Stimulated activated naive CD8-positive, alpha-beta T cell treated with anti-CD3 and anti-CD28 coated beads, Interleukin-15, amount 100 ng/mL, for 72 hours (primary cell): ENCODE measurements at places on chromosomes 4 and X.

GRCh38 chr4:79227860-79228259, 98.0 kb downstream of the NAA11 start:
- DNase-seq: no peak

DNA sequence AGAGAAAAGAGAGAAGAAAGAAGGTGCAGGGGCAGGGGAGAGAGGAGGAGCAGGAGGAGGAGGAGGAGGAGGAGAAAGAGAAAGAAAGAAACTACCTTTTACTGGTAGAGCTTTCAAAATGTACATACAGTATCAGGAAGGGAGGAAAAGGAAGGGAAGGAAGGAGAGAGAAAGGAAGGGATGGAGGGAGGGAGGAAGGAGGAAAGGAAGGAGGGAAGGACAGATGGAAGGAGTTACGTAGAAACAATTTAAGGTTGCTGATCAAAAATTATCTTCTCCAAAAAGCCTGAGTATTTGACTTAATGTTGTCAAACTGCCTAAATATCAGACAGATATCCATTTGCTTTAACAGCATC, 13.4 kb downstream of the TBC1D9 start:
- no peak for DNase-seq

- DNase-seq: no peak
Measured at GRCh38 chr4:139576219-139576618, 20.2 kb upstream of the SETD7 start.

- no peak for DNase-seq
Measured at GRCh38 chr4:112853662-112854256, 195.7 kb upstream of the ANK2 start.

DNA sequence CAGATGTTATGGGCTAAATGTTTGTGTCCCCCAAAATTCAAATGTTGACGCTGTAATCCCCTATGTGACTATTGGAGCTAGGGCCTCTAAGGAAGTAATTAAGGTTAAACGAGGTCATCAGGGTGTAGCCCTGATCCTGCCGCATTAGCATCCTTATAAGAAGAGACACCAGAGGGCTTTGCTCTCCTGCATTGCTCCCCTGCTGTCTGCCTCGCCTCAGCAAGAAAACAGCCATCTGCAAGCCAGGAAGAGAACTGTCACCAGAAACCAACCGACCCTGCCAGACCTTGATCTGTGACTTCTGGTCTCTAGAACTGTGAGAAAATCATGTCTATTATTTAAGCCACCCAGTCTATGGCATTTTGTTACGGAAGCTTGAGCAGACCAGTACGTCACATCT, 331.9 kb downstream of the DCTD start:
- no peak for DNase-seq

- DNase-seq: no peak
Measured at GRCh38 chr4:142983065-142983464, 137.0 kb upstream of the INPP4B start.

DNA sequence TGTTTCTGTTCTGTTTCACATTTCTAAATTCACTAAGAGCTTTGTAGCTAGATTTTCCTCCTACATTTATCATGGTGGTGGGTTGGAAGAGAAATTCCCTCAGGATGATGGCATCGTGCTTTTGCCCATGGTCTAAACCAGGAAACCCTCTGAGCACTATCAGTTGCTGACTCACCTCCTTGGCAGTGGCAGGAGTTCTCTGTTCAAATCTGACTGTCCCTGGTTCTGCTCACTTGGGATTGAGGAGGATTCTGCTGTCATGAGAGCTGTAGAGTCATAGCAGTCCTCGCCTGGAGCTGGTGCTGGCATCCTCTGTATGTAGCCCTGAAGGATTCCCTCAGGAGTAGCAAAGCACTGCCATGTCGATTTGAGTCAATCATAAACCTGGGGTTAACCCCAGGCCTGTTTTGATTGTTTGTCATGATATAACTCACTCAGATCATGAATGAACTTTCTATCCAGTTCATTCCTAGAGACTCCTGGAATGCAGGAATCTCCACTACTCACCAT, 9.4 kb downstream of the TEX13A start:
- no peak for DNase-seq

DNA sequence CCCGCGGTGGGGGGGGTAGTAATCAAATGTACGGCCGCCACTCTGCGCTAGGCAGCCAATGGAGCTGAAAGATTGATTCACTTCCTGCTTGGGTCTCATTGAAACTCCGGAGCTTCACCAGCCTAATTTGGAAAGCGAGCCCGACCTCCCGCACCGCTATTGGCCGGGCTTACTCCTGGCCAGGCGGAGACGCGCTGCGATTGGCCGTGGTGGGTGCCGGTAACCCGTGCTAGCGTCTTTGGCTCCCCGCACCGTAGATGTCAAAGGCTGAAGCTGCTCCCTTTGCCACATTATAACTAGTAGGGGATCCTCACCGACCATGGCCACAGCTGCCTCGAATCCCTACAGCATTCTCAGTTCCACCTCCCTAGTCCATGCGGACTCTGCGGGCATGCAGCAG, at the start of gene POU3F4:
Gene POU3F4 (plus strand): TSS at position 285 of the 400 bp plus-strand sequence. CDS start 35 bp downstream, at position 320.
- no peak for DNase-seq

- DNase-seq: no peak
Measured at GRCh38 chr4:80136270-80136669, 61.0 kb upstream of the PRDM8 start.

- peak; percentile 31 for DNase-seq
Measured at GRCh38 chrX:14032406-14032805, 2.7 kb upstream of the GEMIN8 start.

DNA sequence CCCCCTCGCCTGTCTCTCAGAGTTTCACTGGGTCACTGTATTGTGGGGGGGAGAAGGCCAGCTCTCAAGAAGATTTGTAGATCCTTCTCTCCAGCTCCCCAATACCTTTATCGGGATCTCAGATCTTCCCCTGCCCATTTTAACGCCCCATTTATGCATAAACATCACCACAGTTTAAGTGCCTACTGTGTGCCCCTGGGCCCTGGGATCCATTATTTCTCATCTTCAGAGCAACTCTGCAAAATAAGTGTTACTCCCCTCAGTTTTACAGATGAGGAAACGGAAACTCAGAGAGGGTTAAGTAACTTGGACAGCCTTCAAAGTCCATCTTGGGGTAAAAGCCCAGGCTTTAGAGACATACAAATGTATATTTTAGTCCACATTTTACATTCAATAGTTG, 421 bp upstream of the IGSF1 start:
- no peak for DNase-seq

GRCh38 chr4:153283260-153283659, 61.2 kb upstream of the MND1 start:
- no peak for DNase-seq

GRCh38 chr4:140861359-140862176, 105.4 kb upstream of the TBC1D9 start:
- peak; percentile 40 for DNase-seq

- no peak for DNase-seq
Measured at GRCh38 chr4:106985830-106986229, 50.3 kb downstream of the DKK2 start.

- no peak for DNase-seq
Measured at GRCh38 chr4:114037988-114038387, 58.5 kb upstream of the ARSJ start.

- no peak for DNase-seq
Measured at GRCh38 chr4:4717692-4718091, 141.8 kb upstream of the MSX1 start.

- no peak for DNase-seq
Measured at GRCh38 chr4:105023668-105024055, 123.0 kb upstream of the TET2 start.

DNA sequence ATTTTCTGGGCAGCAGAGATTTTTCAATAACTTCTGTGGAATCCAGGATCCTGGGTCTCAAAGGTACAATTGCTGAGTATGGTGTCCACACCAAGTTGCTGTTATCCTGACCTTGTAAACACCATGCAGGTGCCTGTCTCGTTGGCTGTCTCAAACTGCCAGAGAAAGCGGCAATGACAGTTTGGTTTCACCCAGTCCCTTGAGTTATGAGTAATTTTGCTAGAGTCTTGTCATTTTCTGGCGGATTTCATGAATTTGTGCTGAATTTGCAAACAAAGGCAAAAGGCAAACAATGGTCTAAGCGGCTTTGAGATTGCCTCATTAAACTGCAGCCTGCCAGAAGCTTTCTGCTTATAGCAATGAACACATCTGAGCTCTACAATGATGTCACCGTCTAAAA, 847.9 kb downstream of the RAB28 start:
- no peak for DNase-seq

DNA sequence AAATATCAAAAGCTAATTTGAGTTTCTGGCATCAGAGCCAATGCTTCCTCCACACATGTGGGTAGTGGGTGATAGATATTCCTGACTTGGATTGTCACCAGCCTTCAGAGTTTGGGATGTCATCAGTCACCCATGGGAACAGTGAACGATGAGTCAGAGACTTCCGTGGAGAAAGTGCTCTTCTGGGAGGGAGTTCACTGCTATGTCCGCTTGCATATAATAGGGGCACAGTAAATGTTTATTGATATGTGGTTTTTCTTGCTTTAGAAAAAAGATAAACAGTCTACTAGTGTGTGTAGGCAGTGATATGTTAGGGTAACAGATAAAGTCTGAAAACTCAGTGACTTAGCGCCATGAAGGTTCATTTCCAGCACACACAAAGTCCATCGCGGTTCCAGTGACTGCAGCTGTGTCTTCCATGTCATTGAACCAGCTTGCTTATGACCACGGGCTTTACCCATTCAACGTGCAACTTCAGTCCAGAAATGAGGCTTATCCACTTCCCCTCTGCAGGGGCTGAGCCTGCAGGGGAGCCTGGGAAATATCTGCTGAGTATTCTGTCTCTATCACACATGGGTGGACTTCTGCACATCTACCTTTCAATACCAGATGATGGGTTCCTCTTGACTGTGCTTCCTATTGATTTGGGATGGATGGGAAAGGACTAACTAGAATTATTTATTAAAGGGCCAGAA, 87.7 kb upstream of the WWC2 start:
- no peak for DNase-seq

DNA sequence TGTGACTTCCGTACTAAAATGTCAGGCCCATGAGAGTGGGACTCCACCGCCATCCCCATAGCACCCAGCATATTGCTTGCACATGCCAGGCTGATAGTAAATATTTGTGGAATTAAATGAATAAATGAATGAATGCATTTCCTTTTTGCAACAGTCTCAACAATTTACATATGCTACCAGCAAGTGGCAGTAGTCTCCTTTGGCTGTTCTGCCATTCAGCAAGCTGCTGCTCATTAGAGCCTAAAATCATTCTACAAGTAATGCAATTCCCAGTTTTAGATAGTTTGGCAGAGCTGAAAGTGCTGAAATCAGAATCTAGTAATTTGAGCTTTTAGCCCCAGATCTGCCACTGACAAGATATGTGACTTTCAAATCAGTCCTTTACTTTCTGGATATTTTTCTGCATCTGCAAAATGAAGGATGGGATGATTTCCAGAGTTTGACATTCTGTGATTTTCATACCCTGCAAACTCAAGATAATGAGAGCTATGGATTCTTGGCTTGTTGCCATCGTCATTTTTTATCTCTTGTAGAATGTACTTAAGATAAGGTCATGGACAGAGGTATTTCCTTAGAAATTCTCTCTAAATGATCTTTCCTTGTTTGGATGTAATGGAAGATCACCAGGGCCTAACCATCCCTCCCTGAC, 35.7 kb upstream of the INTS6L start:
- peak; percentile 5 for DNase-seq

DNA sequence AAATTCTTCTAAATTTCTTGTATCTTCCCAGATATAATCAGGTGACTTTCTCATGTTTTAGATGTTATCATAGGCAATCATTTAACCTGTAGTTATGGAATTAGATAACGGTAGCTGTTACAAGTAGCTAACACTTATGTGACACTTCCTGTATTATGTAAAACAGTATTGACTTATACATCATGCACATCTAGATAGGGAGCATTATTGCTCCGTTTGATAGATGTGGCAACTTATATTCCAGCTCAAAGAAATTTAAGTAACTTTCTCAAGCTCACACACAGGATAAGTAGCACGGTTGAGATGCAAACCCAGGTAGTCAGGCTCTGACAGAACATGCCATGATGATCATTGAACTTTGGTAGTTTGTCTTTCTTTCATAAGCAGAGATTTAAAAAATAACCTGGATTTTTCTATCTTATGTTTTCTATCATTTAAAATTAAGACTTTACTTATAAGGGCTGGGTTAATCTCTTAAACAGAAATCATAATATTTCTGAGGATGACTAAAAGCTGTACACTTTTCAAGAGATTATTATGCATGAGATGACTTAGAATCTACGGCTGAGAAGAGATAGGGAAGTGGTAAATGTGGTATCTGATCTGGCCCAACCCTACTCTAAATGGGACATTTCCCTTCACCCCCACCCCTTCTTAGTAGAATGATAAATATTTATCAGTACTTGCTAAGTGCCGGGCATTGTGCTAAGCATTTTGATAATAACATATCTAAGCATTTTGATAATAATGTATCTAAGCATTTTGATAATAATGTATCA, 69.1 kb upstream of the HPGD start:
- DNase-seq: no peak

- DNase-seq: no peak
Measured at GRCh38 chr4:158255727-158256324, 45.5 kb downstream of the TMEM144 start.

DNA sequence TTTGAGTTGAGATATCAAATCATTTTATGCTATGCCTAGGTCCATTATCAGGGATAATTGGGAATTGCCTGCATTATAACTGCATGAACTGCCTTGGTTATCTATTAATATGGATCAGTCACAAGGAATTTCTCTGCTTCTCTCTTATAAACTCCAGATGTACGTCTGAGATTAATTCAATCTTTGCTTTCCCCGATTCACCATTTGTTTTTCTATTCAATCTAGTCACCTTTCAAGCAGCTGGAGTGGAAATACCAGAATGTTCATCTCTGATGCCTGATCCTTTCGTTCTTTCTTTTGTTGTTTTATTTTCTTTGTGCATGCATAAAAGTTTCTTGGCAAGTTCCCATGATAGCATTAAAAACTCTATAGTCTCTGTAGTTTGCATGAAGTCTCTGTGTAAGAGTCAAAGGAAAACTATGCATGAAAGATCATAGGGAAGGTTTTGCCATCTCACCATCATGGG, 22.6 kb downstream of the SYNPO2 start:
- no peak for DNase-seq

- DNase-seq: no peak
Measured at GRCh38 chrX:40064055-40064597, 33.6 kb downstream of the BCOR start.

DNA sequence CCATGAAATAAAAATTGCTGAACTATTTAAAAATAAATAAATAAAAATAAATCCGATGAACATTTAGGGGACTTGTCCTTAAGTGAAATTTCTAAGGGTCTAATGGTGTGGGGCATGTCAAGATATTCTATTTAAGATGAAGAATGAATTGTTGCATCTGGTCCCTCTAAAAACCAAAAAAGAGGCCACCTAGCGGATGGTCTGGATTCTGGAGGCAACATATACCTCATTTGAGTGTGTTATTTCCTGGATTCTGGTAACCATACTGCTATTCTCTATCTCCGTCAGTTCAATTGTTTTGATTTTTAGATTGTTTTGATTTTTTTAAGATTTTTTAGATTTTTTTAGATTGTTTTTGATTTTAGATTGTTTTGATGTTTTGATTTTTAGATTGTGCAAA, 28.3 kb downstream of the AGTR2 start:
- no peak for DNase-seq

DNA sequence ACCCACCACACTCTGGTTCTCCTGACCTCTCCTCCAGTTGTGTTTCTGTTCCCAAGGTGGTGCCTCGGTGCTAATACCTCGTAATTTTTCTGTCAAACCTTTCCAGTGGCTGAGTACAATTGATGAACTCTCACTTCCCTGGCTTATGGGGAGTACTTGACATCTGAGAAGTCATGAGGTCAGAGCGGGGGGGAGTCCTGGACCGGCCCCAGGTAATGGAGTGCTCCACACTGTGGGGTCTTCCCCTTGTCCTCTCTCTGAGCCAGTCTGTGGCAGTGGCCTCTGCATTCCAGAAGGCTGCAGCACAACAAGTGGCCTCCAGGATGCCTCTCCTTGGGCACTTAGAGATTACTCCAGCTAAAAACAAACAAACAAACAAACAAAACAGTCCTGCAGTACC, 122.5 kb upstream of the TRIM2 start:
- DNase-seq: no peak
